ENCODE measurements at places on chromosomes 13 and 19. TPM values are rescaled to one million over a fixed set of nuclear protein-coding genes. Genes with fewer than 3 reads are reported as not detected.

The AKAP8L gene
- total RNA-seq = 70.9 TPM

The KLK1 gene
- 1.2 TPM for total RNA-seq

The F10 gene
- total RNA-seq = not detected

The SMG9 gene
- total RNA-seq = 62.8 TPM

The NANOS2 gene
- not detected for total RNA-seq

The MPV17L2 gene
- total RNA-seq = 5.4 TPM

The GPR18 gene
- 2.0 TPM for total RNA-seq

The ZNF283 gene
- total RNA-seq = 7.7 TPM

The PSG11 gene
- total RNA-seq = not detected

The ZNF729 gene
- total RNA-seq = not detected

GRCh38 chr13:99688776-99689175 is 187.5 kb downstream of the TM9SF2 start:
- no peak for DNase-seq

GRCh38 chr19:50830266-50831025 is 2.9 kb downstream of the KLK15 start:
- no peak for DNase-seq

DNA sequence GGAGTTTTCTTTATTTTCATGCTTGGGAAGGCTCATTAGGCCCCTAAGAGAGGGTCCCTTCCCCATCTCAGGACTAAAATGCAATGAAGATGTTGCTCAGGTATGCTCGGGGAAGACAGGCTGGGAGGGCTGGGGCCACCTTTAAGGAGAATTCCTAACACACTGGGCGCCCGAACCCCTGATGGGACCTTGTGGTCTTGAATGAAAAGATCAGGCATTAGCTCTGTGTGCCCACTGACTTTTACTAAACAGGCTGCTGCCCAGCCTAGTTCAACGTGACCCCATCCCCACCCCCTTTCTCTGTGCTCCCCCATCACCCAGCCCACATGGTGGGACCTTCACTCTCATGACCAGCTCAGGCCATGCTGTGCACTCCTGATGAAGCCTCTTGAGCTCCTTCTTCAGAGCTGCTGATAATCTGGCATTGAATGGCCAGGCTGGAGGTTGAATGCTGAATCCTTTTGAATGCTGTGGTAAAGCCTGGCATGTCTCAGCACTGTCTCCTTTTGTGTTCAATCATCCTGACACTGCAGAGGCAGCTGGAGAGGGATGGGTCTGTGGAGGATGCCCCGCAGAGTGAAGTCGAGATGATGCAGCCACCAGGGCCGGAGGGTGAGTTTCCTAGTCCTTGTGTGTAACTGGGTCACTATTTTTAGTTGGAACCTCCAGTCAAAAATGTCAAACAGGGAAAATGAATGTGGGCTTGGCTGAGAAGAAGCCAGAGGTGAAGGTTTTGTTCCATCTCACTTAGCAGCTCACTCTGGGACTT is 209.1 kb downstream of the UQCRFS1 start:
- DNase-seq = no peak

GRCh38 chr19:3837332-3837731 is 31.5 kb downstream of the ZFR2 start:
- DNase-seq = no peak

DNA sequence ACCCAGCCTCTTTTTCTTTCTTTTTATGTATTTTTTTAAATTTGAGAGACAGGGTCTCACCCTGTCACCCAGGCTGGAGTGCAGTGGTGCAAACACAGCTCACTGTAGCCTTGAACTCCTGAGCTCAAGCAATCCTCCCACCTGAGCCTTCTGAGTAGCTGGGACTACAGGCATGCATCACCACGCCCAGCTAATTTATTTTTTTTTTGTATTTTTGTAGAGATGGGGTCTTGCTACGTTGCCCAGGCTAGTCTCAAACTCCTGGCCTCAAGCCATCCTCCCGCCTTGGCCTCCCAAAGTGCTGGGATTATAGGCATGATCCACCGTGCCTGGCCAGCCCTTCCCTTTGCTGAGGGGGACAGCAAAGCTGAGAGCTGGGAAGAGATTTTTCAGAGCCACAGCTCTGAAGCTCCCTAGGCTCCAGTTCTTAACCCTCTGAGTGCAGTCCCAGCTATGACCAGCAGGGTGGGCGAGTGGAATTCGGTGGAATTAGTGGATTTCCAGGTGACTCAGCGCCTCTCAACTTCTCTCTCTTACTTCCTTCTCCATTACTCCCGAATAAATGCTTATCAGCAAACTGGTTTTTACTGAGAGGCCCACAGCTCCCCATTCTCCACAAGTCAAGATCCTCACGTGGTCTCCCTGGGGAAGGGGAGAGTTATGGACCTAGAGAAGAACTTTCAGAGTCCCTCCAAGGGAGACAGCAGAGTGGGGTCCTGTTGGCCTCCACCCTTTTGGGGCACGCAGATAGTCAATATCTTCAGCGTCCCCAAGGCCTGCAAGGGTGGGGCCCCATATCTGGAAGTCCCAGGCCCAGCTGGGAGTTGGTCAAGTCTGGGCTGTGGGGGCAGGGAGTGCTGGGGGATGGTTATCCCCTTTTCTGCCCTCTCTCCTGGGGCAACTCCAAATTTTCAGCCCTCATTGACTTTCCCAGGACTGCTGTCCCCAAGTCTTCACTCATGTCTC is 1.2 kb downstream of the BLVRB start:
- peak; percentile 59 for DNase-seq

DNA sequence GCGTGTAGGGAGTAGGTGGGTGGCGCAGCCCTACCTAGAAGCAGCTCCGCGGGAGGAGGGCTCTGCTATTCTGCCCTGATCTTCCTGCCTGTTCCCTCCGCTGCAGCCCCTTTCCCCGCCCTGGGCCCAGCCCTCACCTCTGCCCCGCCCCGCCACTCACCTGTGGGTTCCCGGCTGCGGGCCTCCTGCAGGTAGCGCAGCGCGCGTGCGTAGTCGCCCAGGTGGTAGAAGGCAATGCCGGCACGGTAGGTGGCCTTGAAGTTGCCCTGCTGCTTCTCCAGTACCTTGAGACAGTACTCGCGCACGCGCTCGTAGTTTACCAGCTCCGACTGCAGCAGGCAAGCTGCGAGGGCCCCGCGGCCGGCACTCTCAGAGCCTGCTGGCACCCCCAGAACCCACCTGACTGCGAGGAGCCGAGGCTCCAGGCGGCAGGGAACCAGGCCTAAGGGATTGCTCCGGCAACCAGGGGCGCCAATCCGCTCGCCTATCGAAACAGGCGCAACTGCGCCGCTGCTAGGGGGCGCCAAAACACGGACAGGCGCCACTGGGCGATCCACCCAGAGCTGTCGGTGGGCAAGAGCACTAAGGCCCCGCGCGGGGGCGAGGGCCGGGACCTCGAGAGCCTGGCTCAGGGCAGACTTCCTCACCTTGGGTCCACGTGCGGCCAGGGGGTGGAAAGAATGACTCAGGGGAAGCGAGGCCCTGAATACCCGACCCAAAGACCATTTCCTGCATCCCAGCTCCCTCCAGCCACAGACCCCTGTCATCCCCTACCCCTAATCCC is 965 bp downstream of the TTC9B start:
- DNase-seq = no peak

DNA sequence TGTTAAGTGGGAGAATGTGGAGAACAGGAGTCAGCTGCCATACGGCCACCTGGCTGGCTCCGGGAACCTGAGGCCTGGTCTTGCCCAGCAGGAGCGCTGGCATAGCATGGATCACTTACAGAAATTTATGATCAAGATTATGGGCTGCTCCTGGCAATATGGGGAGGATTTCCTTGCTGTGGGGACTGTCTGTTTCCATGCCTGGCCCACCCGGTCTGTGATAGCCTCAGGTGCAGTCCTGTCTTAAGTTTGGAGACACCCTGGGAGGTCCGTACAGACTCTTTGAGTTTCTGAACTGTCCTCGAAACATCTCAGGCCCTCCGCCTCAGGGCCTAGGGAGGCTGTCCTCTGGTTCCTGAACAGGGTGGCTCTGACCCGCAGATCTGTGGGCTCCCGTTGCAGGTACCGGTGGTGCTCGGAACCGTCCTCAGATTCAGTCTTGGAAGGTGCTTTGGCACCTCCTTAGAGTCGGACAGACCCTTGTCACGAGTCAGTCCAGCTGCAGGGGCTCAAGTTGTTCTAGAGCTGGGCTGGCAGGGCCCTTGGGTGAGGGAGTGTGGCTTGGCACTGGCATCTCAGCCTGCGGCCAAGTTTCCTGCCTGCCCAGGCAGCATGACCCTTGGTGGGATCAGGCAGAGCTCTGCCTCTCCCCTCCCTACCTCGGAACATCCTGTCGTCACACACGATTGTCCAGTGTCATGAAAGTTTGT is 4.9 kb downstream of the TFDP1 start:
- peak; percentile 44 for DNase-seq

DNA sequence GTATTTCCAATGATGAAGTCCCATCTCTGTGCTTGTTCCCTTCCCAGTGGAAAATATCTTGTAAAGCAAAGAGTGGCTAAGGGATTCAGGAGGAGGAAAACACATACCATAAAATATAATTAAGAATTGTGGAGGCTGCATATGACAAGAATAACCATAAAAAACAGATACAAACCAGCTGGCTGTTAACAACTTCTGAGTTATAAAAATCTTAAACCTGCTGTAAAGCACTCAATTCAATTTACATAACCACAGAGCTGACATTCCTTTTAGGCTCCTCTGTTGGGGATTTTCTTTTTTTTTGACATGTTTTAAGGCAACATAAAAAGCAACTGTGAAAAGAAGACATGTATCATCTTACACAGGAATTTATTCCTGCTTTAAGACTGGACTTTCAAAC is 207.6 kb downstream of the DACH1 start:
- no peak for DNase-seq

DNA sequence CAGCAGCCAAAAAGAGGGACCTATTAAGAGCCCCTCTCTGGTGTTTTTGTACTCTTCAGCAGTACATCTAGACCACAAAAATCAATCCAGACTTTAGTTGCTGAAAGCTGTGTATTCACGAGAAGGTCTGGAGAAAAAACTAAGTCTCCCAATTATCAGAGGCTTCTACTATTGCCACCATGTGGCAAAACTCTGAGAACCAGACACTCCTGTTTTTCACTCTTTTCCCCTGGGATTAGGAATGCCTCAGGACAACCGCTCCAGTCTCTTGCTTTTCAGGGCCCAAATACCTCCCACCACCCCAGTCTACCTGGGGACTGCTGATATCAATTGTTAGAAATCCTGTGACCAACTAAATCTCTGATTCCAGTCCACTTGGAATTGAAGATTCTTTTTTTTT is 30.1 kb upstream of the OBI1 start:
- DNase-seq = no peak

DNA sequence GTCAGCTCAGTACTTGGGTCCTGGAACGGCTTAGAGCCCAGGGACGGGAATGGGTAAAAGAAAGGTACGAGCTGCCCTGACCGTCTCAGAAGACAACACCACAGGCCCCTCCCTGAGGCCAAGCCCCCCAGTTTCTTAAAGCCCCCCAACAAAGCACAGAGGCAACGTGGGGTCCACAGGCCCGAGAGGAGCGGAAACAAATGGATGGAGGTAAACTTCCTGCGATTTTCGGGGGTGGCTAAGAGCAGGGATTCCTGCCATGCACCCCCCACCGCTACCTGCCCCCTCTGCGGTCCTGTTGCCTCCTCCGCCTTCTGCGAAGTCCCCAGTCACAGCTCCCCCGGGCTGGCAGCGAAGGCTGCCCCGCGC is 48.2 kb downstream of the PTPRS start:
- DNase-seq = no peak

GRCh38 chr13:50908371-50908770 is 1.2 kb upstream of the RNASEH2B start:
- DNase-seq = no peak

GRCh38 chr19:7859831-7860713 is 14.1 kb downstream of the PRR36 start:
- peak; percentile 53 for DNase-seq

GRCh38 chr19:46718157-46718933 is 1.4 kb upstream of the PRKD2 start:
- peak; percentile 37 for DNase-seq

- no peak for DNase-seq
These were observed 20.9 kb downstream of the POU2F2 start for GRCh38 chr19:42111384-42111783.

All from activated naive CD4-positive, alpha-beta T cell treated with anti-CD3 and anti-CD28 coated beads, Interleukin-2, amount 50 U/mL, for 72 hours (primary cell).